ENCODE measurements at places on chromosomes 12 and 14. TPM values are rescaled to one million over a fixed set of nuclear protein-coding genes. Genes with fewer than 3 reads are reported as not detected.

Gene RPGRIP1
- total RNA-seq = 0.18 TPM

Gene FAM161B
- 6.6 TPM for total RNA-seq

Gene PEX5
- total RNA-seq = 26.0 TPM

Gene DDX11
- total RNA-seq = 21.1 TPM

Gene EML5
- total RNA-seq = 0.93 TPM

Gene DTX1
- 2.2 TPM for total RNA-seq

Gene SMOC1
- 2.1 TPM for total RNA-seq

Gene GSG1
- total RNA-seq = 6.3 TPM

Gene FAM186B
- total RNA-seq = 0.18 TPM

Gene KLRD1
- 0.58 TPM for total RNA-seq

Gene FGD4
- 35.4 TPM for total RNA-seq

Gene NPC2
- 97.2 TPM for total RNA-seq

Gene TSPAN19
- 0.04 TPM for total RNA-seq

Gene ADGRD1
- 10.8 TPM for total RNA-seq

Gene DDX47
- 55.5 TPM for total RNA-seq

Gene TSHR
- total RNA-seq = 0.31 TPM

Gene PFKM
- total RNA-seq = 247 TPM

Gene FGF23
- 0.04 TPM for total RNA-seq

Gene MOK
- 9.2 TPM for total RNA-seq

Gene GNB3
- total RNA-seq = 4.7 TPM

Gene PLD4
- 3.1 TPM for total RNA-seq

Gene RNASE3
- not detected for total RNA-seq

Gene TSPAN8
- 2.5 TPM for total RNA-seq

Gene DAD1
- total RNA-seq = 179 TPM

Gene SLCO1B1
- total RNA-seq = 0.04 TPM

Measured in muscle of leg (tissue), 16 donors.